ENCODE measurements at places on chromosomes 3 and 15.

GRCh38 chr3:52298149-52299098, 10.8 kb downstream of the GLYCTK start:
- no peak for DNase-seq

DNA sequence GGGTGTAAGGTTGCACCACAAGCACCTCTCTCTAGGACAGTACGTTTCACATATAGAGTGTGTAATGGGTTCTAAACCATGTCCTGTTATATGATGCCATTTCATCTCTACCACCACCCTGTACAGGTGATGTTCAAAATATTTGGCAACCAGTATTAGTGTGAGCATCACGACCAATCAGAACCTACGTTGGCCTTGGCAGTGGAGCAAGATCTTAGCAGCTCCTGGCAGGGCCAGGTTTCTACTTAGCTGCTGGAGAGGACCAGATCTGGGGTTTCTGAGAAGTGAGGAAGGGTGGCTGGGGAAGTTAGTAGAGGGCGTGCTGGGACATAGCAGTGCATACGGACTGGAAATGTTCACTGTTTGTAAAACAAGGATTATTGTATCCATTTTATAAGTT, 23.1 kb upstream of the MITF start:
- no peak for DNase-seq

GRCh38 chr3:179603831-179604230, 607 bp downstream of the MRPL47 start:
- DNase-seq: no peak

- DNase-seq: no peak
Observed at GRCh38 chr3:14505803-14506500, 34.2 kb downstream of the GRIP2 start.

- DNase-seq: no peak
Observed at GRCh38 chr3:157059661-157060060, 100.3 kb downstream of the CCNL1 start.

GRCh38 chr15:45225506-45226273, 26.3 kb upstream of the SLC28A2 start:
- no peak for DNase-seq

Measured in glomerular endothelial cell (primary cell).